Hematopoietic multipotent progenitor cell treated with erythropoietin and hydrocortisone succinate and interleukin-3 and kit ligand, for 8 days (in vitro differentiated cells): ENCODE measurements at places on chromosomes 7 and 10.
A peak's percentile ranks its signal among the peaks of the same experiment; 100 is the strongest.

DNA sequence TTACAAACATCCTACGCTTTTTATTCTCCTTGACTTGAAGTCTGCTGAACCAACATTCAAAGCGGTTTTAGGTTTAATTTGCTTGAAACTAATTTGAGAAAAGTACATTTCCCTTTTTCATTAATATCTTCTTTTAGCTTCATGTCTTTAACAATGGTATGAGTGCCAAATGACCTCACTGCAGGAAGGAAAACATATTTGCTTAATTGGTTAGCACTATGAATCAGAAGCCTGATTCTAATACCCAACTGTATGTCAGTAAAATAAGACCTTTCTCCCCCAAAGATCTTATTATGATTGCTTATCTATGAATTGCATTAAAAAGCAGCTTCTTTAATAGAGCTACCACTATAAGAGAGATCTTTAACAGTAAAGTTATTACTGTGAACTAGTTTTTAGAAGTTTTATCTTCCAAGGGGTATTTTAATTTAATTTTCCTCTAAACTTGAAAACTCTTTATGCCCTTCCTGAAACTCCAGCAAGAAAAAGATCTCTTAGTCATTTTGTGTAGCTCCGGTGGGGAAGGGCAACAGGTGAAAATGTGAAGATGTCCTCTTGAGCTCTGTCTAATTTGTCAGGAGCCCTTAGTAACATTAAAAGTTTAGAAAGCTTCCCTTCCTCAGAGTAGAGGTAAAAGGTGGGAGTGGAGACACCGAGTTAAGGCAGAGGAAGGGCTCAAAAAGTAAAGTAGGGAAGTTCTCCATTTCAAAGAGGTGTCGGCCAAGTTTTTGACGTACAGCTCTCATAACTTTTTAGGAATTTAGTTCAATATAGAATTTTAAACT is 6.1 kb downstream of the COL1A2 start:
- DNase-seq, result no peak

- DNase-seq, result no peak
Measured at GRCh38 chr7:115516341-115516740, 514.2 kb downstream of the TFEC start.

DNA sequence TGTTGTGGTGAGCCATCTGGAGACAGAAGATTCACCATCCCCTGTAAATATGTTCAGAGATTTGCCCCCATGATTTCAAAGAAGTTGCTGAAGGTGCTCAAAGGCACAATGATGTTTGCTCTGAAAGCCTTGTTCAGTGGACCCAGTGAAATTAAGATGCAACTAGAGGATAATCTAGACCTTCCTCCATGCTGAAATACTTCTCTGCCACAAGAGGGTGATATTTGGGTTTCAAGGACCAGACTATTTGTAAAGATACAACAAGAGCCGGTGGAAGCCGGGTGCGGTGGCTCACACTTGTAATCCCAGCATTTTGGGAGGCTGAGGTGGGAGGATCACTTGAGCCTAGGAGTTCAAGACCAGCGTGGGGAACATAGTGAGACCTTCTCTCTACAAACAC is 13.5 kb upstream of the MSRB2 start:
- peak; percentile 20 for DNase-seq

- no peak for DNase-seq
Measured at GRCh38 chr10:44383749-44384600, 922 bp downstream of the CXCL12 start.

GRCh38 chr10:108465871-108466641 is 1301.5 kb upstream of the SORCS1 start:
- DNase-seq, result peak; percentile 50

- DNase-seq, result peak; percentile 39
Measured at GRCh38 chr7:41705109-41705901, 2.4 kb upstream of the INHBA start.

GRCh38 chr7:138900035-138900828 is 81.0 kb downstream of the KIAA1549 start:
- DNase-seq, result no peak

DNA sequence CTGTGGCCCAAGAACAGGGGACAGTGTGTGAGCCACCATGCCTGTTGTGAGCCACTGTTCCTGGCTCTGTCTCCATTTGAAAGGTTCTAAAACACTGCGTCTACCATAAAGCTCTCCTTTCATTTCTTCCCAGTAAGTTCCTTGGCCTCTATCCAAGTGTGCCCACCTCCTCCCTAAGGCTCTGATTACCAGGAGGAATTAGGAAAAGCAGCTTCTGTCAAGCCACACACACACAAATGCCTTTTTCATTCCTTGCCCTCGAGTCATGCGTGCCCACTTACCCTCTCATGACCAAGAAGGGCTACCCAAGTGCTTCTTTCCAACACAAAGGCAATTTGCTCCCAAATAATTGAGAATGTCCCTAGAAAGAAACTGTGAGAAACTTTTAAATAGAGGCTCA is 70.8 kb upstream of the PARD3 start:
- no peak for DNase-seq

DNA sequence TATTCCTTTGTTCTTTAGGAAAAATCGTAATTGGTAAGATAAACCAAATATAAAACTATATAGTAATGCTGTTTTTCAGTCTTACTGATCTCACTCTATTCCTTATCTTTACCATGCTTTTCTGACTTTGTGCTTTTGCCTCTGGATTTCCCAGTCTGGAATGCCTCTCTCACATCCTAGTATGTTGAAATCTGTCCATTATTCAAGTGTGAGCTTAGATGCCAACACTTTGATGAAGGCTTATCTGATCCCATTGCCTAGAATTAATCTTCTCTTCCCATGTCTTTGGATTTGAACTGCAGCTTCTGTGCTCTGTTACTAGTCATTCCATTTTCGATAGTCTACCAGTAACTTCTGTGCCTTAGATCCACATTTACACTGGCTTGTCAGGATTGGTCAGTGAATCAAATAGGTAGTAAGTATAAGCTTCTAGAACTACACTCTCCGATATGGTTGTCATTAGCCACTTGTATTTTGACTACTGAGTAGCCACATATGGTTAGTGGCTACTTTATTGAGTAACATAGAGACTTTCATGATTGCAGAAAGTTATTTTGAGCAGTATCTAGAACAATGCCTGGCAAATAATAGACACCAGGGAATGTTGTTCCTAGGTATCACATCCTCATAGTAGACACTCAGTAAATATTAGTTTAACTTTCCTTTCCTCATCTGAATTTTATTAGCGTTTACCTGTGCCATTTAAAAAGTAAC is 92.9 kb downstream of the BMPR1A start:
- no peak for DNase-seq

DNA sequence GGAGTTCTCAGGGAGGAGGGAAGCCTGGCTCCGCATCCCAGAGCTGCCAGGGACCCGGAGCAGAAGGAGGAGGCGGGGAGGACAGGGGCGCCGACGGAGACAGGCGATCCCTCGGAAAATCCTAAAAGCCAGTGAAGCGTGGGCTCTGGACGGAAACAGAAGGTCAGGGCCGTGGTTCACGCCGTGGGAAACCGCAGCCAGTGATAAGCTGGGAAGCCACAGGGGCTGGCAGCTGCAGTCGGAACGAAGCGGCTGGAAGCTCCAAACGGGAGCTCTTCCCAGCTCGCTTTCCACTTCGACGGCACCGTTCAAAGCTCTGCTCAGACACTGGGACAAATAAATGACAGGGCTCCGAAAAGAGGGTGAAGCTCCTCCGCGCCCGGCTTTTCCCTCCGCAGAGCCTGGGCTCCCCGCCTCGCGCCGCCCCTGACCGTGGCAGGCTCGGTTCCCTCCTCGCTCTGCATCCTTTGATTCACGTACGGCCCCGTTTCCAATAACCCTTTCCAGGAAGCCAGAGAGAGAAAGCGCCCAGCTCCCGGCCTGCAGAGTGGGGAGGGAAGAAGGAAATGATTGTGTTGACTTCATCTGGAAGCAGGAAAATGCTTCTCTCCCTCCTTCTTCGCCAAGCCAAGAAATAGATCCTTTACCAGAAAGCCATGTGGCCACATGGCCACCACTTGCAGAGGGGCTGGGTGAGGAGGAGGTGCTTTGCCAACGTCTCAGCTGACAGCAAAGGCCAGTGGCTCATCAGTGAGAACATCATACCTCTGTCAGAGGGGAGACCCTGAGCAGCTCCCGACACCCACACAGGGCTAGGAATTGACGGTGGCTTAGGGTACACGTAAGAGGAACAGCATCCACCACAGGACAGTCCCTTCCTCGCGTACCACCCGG is 57.4 kb downstream of the ADRB1 start:
- peak; percentile 19 for DNase-seq

GRCh38 chr10:78764436-78764835 is 304.3 kb upstream of the ZMIZ1 start:
- no peak for DNase-seq

DNA sequence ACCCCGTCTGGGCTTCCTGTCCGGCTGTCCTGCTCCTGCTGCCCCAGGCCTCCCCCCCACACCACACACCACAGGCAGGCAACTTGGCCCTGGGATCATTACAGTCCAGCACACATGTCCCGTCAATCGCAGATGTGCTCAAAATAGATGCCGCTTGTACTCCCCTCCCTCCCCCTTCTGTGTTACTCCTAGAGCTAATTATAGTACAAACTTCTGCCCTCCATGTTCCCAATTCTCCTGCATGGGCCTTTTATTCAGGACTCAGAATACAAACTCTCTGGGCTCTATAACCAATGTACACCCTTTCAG is at the start of gene SYNPO2L:
TSS of gene SYNPO2L (minus strand) at position 40 of the 309 bp plus-strand sequence. CDS start 107 bp downstream, outside the sequence.
- no peak for DNase-seq

- DNase-seq, result peak; percentile 77
Measured at GRCh38 chr7:30478349-30479201, at the start of gene NOD1. NOD1 (minus strand) TSS chr7:30478784; CDS start chr7:30456921, 21,863 bp downstream.
